ENCODE measurements at places on chromosomes 6 and 20.

GRCh38 chr6:150184850-150185731 is 42.2 kb downstream of the PPP1R14C start:
- DNase-seq = no peak

DNA sequence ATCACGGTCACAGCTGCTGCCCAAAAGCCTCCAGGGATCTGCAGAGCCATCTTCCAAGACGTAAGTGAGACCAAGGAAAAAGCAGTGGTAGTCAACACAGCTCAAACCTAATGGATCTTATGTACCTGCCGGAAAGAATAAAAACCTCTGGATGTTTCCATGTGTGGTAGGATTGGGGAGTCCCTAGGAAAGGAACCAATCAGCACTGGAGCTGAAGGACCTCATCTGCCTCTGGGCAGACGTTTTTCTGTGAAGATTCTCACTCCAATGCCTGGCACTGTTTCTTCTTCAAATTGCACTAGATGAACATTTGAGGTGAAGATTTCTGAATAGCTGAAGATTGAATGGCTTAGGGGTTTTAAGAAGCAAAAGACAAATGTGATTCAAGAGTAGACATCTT is at the start of gene HLA-DQB2:
HLA-DQB2 (minus strand) TSS at position 112 of the 400 bp plus-strand sequence; CDS start at position 50, 62 bp downstream.
- no peak for DNase-seq

DNA sequence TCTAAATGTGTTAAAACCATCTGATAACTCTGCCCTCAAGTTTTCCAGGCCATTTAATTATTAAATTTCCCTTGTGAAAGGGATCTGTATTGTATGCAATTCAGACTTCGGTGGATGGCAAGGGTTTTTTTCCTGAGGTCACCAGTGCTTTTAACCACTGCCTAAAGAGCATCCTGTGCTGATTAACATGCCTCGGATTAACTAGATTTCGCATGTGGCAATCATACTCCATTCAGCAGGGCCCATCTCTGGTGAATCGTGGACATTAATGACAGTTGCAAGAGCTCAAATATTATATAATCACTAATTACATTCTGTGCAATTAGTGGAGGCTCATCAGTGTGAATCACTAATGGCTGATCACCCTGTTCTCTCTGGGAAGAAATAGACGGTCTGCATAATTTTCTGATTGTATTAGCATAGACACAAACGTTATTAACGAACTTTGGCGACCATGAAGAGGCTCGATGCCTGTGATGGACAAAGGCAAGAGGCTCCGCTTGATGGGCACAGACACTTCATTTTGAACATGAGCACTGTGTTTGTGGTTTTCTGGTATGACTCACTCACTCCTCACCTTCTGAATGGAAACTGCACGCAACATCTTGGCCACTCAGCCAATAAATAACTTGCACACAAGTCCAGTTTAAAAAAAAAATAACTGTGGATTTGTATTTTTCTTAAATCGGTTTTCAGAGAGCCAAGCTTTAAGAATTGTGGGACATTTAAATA is 31.4 kb downstream of the LINC00237 start:
- DNase-seq = no peak

DNA sequence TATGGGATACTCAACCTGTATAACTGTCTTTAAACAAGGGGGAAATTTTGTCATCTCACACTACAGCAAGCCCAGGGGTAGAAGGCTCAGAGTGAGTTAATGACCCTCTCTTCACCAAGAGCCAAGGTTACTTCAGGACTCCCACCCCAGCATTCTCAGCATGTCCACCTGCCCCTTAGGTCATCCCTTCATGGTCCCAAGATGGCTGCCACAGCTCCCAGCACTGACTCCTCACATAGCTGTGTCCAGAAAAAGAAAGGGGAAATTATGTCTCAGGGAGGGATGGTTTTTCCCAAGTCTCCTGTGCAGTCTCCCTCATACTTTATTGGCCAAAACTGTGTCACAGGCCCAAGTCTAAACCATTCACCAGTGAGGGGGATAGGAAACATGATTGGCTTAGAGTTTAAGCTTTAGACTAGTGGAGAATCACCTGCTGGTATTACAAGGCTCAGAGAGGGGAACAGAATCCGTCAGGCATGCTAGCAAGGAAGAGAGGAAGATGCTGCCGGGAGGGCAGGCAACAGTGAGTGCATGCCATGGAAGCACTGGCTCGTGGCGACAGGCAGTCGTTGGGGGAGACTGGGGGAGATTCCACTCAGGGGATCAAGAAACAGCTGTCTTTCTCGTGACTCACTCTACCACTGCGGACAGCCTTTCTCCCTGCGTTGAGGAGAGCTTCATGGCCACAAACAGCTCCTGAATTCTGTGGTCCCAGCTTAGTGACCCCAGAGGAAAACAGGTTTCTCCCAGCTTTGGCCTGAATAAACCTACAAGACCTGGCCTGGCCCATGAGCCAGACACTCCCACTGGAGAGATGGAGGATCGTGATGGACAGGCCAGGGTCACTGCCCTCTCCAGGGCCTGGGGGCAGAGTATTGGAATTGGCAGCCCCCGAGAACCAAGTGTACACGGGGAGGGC is 37.2 kb downstream of the HM13 start:
- DNase-seq = no peak

DNA sequence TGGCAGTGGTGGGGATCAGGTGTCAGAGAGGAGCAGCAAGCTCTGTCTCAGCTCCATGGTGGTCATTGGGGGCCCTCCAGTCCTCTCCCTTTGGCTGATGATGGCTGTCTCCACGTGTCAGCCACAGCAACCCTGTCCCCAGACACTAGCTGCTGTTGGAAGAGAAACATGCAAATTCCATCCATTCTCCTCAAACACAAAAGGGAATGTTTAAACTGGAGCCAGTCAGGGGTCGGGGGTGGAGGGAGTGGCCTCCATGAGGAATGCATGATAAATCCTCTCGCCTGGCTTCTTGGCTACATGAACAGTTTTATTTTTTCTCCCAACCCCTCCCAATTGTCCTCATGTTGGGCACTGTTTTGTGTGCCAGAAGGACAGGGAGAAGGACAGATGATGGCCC is 86.4 kb downstream of the EDN3 start:
- no peak for DNase-seq

GRCh38 chr6:12545619-12546409 is 170.8 kb upstream of the PHACTR1 start:
- DNase-seq = no peak

GRCh38 chr20:57288651-57289277 is 22.3 kb upstream of the BMP7 start:
- DNase-seq = no peak

- DNase-seq = no peak
These were observed 13.9 kb upstream of the SULF2 start for GRCh38 chr20:47799116-47799715.

DNA sequence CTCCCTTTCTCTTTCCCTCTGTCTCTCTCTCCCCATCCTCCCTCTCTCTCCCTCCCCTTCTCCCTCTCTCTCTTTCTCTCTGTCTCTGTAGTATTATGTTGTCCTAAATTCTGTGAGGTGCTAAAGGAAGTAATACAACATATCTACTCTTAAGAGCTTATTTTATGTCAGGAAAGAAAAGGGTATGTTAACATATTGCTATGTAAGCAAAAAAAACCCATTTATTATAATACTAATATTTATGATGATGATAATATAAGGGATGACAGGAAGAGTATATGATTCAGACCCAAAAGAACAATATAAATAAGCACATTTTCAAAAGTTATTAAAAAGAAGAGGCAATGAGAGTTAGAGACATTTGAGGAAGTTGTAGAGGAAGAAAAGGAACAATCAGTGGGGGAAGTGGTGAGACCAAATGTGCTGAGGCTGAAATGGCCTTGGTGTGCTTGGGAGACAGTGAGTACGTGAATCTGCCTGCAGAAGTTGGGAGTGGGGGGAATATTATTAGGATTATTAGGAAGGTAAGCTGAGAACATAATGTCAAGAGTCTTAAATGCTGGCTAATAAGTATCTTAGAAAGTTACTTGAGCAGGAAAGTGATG is 303.6 kb upstream of the FERMT1 start:
- no peak for DNase-seq

GRCh38 chr20:8161264-8162071 is 29.4 kb downstream of the PLCB1 start:
- DNase-seq = no peak

- no peak for DNase-seq
These were observed 28.5 kb upstream of the CCR6 start for GRCh38 chr6:167094436-167094819.

DNA sequence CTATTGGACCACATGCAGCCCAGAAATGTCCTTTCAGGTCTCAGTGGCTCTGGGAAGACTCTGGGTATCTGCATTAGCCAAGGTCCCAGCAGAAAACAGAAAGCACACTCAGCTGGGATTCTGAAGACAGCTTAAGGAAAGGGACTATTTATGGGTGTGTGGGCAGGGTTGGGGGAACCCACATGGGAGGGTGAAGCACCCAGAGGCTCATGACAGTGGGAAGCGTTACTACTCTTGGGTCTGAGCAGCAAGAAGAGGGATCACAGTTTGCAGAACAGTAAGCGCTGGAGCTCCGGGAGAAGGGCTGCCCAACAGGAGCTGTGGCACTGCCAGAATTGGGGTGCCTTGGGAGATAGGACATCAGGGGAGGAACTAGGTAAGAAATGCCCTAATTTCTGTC is 12.4 kb upstream of the CDC5L start:
- DNase-seq = no peak

DNA sequence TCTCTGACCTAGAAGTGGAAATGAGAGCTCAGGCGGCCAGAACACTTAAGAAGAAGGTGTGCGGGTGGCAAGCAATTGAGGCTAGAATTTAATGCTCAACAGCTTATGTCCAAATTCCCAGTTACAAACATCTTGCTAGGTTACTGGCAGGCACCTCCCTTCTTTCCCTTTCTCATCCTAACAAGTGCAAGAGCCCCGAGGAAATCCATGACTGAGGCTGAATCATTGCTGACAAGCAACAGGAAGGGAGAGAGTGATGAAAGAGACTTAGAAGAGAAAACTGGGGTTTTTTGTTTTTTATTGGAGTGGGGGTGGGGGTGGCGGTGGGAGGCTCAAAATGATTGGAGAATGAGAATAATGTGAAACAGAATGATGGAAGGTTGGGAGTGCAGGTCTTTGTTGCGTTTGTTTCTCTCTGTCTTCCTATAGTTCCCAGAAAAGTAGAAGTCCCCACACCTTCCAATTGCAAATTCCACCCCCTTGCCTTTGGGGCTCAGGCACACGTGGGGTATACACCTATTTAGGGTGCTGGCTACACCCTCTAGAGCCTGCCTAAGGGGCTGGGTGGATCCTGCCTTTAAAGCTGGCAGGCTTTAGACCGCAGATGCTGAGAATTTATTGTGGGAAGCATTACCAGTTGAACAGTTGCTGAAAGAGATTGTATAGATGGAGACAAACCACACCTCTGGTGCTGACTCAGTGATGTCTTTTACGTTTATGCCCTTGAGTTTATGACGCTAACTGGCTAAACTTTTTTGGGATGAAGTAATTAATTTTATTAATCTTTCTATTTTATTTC is 1.4 kb downstream of the FAM83B start:
- DNase-seq = no peak

DNA sequence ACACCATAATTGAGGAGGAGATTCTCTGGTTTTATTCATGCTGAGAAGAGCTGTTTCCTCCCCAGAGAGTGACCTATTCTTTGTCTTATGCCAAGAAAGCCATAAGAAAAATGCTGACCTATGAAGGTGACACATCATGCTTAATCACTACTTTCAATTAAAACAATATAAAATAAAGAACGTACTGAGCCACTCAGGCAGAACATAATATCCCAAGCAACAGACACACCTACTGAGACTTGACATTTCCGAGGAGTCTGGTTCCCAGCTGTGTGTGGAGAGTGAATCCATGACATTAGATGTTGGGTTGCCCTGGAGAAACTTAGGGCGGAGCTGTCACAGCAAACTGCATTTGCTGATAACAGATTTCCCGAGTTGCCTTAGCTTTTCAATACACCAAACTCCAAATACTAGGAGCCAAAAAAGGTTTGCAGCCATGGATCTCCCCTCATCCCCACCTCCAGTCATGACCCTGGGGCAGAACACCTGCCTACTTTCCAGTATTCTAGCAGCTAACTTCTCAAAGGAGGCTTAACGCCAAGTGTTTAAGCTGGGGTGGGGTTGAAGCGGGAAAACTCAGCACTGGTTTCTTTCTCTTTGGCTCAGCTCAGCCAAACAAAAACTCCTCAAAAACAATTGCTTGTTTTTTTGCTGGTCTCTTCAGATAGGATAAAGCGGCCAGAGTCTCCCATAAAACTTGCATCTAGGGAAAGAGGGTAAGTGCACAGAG is 92.2 kb downstream of the BACH2 start:
- DNase-seq = no peak

DNA sequence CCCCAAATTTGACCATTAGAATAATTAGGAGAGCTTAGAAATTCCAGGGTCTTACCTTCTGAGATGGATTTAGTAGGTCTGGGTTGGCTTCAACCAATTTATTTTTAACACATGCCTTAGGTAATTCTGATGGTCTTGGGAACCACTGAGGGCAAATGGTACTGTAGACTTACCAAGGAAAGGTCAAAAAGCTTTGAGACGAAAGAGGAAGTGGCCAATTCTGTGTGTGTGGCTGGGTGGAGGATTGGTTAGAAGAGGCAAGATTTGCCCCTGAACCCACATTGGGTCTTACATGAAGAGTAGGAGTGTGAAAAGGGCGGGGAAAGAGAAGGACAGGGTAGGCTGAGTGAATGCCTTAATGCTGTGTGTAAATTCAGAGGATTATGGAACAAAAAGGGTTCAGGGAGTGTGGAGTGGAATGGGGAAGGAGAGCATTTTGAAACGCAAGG is 2.7 kb downstream of the ITCH start:
- no peak for DNase-seq

- no peak for DNase-seq
These were observed 87.5 kb upstream of the MPC1 start for GRCh38 chr6:166470029-166470862.

- DNase-seq = no peak
These were observed 14.3 kb upstream of the RAB5IF start for GRCh38 chr20:36591281-36591680.

- DNase-seq = no peak
These were observed 10.7 kb downstream of the TRAM2 start for GRCh38 chr6:52566201-52566600.

- DNase-seq = no peak
These were observed 64.8 kb upstream of the POU3F2 start for GRCh38 chr6:98769546-98769945.

DNA sequence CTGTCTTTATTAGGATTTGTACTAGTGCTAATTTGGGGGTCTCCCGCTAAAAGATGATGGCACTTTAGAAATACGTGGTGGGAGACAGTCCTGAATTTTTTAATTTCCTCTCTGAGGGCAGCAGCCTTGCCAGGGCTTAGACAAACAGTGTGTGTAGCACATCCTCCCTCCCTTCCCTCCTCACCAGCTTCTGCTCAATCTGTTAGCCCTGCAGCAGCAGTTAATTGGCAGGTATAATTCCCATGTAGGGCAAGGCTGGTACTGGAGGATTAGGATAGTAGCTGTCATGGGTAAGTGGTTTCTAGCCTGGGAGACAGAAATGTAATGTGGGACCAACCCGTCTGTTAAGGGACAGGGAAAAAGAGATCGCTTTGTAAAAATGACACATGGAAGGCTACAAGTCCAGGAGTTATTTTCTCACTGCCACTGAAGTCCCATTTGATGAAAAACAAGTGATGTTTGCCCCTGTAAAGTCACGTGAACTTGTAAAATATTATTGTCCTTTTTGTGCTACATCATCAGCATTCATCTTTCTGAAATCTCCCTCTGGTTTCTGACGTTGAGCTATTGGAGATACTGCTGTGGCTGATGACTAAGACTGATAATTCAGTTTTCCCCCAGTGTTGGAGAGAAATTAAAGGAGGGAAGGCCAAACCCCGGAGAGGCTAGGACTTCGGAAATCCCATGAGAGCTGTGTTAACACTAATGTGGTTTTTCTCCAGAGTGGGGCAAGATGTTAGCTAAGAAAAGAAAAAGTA is 40.6 kb downstream of the CTNNBL1 start:
- DNase-seq = no peak
